ENCODE measurements at places on chromosomes 3 and 15.
A peak's percentile ranks its signal among the peaks of the same experiment; 100 is the strongest.

DNA sequence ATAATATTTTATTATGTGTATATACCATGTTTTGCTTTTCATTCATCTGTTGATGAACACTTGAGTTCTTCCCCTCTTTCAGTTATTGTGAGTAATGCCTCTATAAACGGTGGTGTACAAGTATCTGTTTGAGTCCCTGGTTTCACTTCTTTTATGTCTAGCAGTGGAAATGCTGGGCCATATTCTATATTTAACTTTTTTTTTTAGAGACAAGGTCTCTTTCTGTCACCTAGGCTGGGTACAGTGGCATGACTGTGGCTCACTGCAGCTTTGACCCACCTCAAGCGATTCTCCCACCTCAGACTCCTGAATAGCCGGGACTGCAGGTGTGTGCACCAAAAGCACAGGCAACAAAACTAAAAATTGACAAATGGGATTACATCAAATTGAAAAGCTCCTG lies 19.9 kb downstream of the GOLM2 start:
- DNase-seq: no peak

DNA sequence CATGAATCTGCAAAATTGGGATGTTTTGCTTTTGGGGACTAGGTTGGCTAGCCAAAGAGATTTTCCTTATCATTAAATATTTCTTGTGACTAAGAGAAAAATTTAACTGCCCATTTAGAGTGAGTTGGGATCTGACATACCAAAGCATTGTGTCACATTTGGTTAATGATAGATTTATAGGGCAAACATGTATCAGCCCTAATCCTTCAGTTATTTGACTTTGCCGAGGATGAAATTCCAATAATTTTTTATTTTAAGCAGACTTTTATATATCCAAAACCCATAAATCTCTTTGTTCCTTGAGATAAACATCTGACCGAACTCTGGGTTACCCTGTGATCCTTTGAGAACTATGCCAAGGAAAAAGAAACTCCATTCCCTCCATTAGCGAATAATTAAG lies 218.9 kb downstream of the CDIN1 start:
- peak; percentile 82 for DNase-seq

- DNase-seq: peak; percentile 87
Measured at GRCh38 chr3:139317660-139318430, 26.0 kb upstream of the MRPS22 start.

DNA sequence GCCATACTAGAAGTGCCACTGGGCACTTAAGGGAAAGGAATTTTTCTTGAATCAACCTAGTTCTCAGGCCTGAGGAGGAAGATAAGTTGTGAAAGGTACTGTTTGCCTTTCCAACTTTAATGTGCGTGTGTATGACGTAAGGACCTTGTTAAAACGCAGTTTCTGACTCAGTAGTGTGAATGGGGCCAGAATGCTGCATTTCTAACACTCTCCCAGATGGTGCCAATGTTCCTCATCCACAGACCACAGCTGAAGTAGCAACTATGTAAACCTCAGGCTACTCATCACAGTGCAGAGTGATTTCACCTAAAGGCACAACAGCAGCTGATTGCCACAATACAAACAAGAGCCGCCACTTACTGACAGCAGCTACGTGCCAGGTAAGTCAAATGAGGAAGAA lies 103.6 kb downstream of the OTOL1 start:
- DNase-seq: no peak

DNA sequence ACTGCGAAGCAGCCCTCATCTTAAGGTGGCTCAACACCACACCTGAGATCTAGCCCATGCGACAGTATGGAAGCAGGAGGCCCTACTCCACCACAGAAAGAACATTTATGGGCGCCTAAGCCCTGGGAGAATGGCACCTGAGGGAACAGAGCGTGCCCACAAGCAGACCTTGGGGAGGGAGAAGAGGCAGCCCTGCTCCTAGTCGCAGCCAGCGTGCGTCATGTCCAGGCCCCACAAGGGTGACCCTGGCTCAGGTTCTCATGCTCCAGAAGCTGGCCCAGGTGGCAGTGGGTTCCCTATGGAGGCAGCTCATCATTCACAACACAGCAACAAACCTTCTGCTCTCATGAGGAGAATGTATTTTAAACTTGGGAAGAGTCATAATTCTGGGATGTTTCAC lies 19.3 kb upstream of the ANPEP start:
- no peak for DNase-seq

- DNase-seq: no peak
Measured at GRCh38 chr3:112233083-112233482, 60.9 kb downstream of the SLC9C1 start.

DNA sequence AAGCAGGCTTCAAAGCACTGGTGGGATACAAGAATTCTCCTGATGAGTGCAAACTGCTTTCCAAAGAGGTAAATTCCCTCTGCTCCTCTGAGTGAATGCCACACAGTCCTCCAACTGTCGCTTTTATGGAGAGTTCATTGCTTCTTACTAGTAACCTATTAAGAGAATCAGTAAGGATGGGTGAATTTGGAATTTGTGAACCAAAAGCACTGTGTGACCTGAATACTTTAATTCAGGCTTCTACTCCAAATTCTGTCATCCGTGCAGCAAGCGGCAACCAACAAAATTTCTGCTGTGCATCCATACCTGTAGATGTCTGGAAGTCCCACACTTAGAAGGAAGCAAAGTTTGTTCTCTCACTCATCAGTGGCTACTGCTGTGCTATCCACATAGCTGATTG lies 66.7 kb upstream of the SNRK start:
- DNase-seq: no peak

GRCh38 chr3:187066228-187066995 lies 72.9 kb downstream of the RPL39L start:
- peak; percentile 57 for DNase-seq

- no peak for DNase-seq
Measured at GRCh38 chr3:108071368-108071767, 19.5 kb downstream of the CD47 start.

DNA sequence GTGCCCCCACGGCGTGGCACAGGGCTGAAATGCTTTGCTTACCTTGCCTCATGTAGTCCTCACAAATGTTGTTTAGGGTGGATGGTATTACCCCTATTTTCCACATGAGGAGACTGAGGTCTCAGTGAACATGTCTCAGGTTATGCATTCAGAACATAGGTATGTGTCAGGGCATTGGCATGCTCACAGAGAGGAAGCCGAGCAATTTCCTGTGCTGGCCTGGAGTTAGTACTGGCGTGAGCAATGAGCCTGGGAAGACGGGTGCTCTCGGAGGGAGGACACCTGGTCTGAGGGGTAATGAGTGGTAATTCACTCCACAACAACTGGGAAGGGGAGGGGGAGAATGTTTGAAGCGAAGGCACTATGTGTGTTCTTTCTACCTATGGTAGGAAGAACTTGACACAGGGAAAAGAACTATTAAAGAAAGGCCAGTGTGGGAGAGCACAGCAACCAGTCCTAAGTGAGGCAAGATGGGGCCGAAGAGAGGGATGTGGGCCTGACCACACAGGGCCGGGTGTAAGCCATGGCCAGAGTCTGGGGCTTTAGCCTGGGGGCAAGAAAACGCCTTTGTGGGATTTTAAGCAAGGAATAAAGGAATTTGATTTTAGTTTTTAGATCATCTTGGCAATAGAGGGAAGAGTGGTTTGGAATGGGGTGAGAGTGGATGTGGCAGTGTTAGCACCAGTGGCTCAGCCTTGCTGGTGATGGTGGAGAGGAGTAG lies 4.9 kb upstream of the FAM131A start:
- DNase-seq: peak; percentile 97

GRCh38 chr3:66618066-66618465 lies 117.2 kb upstream of the LRIG1 start:
- DNase-seq: peak; percentile 13

- DNase-seq: no peak
Measured at GRCh38 chr3:8730656-8731055, 2.9 kb upstream of the CAV3 start.

GRCh38 chr3:41106691-41107090 lies 92.6 kb upstream of the CTNNB1 start:
- no peak for DNase-seq

- no peak for DNase-seq
Measured at GRCh38 chr15:66424963-66425612, 38.4 kb downstream of the MAP2K1 start.

DNA sequence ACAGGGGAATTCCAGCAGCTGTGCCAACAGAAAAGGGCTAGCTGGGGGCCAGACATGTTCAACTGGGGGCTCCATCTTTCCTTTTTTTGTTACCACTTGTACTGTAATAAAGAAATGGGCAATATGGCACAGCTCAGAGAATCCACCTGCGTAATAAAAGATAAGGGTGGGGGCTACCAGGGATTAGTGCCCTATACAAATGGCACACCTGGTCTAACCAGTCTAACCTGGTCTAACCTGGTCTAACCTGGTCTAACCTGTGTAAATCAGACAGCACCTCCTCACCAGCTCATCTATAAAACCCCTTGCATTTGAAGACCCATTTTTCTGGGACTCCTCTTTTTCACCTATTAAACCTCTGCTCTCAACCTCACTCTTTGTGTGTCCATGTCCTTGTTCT lies 26.2 kb upstream of the CLDN16 start:
- DNase-seq: no peak

DNA sequence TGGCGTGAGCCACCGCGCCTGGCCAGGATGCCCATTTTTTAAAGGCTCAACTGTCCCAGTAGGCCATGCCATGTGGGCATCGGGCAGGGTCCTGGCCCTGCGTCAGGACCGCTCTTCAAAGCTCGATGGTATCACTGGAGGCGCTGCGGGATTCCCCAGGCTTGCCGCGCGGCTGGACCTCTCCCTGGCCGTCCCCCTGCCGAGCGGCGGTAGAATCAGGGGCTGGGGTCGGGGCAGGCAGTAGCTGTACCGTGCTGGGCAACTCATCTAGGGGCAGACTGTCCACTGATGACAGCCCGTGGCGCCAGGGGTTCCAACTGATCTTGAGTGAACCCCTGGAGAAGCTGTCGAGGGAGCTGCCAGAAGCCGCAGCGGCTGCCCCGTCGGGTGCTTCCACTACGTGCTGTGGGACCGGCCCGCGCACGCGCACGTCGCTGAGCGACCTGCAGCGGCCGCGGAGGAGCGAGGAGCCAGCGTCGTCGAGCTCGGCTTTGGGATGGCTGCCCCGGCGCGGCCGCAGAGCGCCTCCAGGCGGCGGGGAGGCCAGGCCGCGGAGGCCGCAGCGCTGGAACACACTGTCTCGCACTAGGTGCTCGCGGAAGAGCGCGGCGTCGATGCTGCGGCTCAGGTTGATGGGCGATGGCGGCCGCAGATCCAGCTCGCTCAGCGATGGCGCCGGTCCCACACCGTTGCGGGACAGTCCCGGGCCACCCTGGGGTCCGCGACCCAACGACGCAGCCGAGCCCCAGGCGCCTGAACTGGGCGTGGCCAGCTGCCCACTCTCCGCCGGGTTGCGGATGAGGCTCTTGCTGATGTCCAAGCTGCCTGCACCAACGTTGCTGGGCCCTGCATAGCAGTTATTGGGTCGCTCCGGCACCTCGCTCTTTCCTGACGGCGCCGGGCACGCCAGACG lies 5.8 kb downstream of the PRRT3 start:
- peak; percentile 78 for DNase-seq

DNA sequence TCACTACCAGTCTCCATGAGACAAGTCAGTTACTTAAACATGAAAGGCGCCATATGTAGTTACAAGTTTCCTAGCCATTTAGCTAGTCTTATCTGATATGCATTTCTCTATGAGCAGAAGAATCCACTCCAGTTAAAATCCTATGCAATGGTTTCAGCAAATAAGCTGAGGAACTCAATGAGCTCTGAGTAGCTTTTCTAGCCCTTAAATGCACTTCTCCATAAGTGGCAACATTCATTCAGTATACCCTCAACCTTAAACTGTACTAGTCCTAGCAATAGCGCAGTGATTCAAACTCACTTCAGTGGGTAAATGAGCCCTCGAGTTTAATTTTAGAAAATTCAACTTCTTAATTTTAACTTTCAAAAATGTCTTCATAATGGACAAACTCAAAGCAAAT lies 7.7 kb downstream of the COMMD2 start:
- no peak for DNase-seq

DNA sequence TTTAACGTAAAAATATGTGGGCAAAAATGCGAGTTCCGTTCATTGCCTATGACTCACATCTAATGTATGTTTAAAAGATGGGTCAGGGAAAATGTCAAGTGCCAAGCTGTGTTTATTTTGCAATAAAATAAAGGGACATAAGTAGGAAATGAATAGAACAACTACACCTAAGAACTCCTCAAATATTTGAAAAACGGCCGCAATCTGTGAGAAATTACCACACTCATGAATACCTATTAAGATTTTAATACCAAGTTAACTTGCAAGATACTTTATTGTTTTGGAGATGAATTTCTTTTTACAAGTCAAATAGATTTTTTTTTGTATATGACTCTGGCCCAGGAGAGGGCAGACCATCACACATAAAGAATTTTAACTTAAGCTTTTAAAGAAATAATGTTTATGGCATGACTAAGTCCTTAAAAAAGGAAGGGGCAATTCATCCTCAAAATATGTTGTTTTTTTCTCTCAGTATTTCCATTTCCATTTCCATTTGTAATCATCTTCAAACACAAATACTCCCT lies 152.7 kb downstream of the SUCNR1 start:
- peak; percentile 90 for DNase-seq

- DNase-seq: peak; percentile 87
Measured at GRCh38 chr15:39918688-39919385, 1.2 kb downstream of the GPR176 start.

DNA sequence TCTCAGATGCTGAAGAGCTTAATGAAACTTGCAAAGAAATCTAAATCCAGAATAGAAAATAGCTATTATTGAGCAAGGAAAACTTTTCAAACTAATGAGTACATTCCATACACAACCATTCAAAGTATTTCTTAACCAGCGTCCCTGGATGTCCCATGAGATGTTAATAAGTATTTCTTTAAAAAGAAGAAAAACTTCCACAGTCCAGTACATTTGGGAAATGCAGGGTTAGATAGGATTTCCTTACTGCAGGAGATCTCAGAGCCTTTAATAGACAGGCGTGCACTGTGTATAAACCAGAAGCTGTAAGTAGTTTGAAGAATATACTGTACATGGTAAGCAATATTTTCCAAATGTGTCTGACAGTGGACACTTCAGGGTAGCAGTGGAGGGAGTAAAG lies 29.6 kb upstream of the BHLHE40 start:
- DNase-seq: no peak

- DNase-seq: no peak
Measured at GRCh38 chr3:133996996-133997395, 32.7 kb downstream of the SLCO2A1 start.

GRCh38 chr3:188772886-188773285 lies 398.9 kb upstream of the TPRG1 start:
- DNase-seq: peak; percentile 82

DNA sequence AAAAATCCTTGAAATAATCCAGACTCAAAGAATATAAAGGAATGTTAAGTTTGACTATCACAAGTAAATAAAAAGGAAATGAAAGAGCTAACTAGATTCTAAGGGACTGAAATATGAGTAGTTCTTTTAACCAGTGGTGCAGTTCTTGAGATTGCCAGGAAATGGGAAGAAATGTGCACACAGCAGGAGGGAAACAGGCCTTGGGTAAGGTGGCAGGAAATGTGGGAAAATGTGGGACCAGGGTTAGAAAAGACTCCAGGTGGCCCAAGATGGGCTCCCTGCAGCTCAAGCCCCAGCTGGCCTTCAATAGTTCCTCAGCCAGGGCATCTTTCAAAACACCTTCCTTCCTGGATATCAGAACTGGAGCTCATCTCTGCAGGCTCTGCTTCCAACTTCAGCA lies 181.3 kb downstream of the ISL2 start:
- DNase-seq: no peak

All from M059J (cell line).